ENCODE measurements at places on chromosomes 16 and 17. TPM values are rescaled to one million over a fixed set of nuclear protein-coding genes. Genes with fewer than 3 reads are reported as not detected.

Gene CCL7
- not detected for total RNA-seq

DNA sequence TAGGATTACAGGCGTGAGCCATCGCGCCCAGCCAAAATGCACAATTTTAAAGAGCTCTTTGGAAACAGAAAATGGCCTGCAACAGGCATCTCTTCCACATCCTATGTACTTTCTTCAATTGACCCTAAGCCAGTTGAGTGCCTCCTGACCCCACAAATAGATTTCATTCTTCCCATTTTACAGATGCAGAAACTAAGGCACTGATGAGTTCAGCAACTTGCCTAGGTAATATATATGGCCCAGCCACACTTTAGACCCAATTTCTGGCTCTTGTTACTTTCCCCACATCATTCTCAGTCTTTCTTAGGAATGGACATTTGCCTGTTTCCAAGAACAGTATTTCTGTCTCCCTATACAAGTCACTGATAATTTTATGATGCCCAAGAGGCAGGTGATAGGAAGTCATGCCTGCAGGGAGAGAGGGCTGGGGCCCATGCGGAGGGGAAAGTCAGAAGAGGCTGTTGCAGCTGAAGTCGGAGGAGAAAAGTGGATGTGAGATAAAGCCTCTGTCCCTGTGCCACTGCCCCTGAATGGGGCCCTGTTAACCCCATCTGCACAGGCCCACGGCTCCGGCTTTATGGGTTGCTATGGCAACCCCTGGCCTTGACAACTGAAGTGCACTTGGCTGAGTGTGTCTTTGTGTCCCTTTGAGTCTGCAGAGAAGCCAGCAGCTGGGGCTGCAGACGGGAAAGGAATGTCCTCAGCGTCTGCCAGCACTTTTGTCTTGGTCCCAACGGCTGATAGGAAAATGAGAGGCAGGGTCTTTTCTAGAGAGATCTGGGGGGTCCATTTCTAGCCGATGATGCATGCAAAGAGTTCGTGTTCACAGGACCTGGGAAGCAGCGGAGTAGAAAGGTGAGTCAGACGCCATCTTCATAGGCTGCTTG is 45.9 kb downstream of the ABAT start:
- DNase-seq: peak; percentile 73

DNA sequence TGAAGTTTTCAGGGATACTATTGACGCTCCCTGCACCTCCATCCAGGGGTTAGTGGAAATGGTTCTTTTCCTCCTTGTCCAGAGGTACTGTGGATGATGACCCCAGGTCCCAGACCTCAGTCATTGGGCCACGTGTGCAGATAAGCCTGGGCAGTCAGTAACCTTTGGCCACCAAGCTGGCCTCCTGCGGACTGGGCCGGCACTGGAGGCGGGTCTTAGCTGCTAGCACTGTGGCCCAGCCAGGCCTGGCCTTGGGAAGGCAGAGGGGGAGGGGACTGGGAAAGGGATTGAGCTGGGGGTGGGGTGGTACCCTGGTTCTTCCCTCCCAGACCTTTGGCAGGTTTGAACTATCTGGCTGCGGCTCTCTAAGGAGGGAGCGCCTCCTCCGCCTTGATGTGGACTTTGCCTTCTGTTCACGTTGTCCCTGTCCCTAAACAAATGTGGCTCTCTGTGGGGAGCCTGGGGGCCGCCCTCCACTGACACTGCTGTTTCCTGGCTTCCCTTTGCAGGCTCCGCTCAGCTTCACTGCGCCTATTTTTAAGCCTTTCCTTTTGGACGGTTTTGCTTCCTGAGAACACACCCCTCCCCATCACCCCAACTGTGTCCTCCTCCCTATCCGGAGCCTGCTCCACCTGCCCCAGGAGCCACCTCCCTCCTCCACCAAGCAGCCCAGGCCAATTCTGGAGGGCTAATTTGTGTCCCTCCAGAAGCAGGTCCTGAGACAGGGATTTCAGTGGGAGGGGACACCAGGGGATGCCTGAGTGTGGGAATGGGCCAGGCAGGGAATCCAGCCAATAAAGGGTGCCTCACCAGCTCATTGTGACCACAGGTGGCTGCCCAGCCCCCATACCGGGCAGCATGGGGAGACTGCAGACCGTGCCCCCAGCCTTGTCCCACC is 251.9 kb downstream of the SEC14L1 start:
- no peak for DNase-seq

- peak; percentile 91 for DNase-seq
These were observed 3.7 kb upstream of the CNP start for GRCh38 chr17:41962768-41963434.

DNA sequence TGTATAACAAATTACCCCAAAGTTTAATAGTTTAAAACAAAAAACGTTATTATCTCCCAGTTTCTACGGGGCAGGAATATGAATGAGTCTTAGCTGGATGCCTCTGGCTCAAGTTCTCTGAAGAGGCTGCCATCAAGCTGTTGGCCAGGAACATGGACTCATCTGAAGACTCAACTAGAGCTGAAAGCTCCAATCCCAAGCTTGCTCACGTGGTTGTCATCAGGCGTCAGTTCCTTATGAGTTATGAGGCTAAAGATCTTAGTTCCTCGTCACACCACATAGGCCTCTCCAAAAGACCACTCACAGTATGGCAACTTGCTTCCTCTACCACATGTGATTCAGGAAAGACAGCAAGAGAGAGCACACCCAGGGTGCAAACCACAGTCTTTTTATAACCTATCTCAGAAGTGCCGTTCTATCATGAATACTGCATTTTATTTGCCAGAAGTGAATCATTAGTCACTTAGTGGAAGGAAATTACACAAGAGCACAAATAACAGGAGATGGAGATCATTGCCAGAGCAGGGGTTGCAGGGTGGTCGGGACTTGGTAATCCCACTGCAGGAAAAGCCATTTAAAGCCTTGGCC is 48.7 kb upstream of the NLK start:
- DNase-seq: no peak

GRCh38 chr17:10518271-10519037 is at the start of gene MYH1:
Gene MYH1, minus strand, starts transcription at chr17:10518542. Its CDS starts 1,900 bp downstream, at chr17:10516642.
- no peak for DNase-seq

GRCh38 chr16:86222547-86222946 is 287.8 kb upstream of the FOXF1 start:
- DNase-seq: no peak

DNA sequence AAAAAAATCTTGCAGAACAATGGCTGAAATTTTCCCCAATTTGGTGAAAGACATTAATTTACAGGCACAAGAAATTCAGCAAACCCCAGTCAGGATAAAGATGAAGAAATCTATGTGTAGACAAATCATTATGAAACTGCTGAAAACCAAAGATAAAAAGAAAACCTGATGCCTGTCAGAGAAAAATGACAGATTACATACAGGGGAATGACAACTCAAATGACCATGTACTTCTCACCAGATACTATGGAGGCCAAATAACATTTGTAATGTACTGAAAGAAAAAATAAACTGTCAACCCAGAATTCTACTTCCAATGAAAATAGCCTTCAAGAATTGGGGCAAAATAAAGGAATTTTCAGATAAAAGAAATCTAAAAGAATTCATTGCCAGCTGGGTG is 7.2 kb upstream of the XAF1 start:
- DNase-seq: no peak

- DNase-seq: no peak
These were observed 23.6 kb downstream of the SEZ6 start for GRCh38 chr17:28982131-28982793.

- DNase-seq: no peak
These were observed 105.0 kb upstream of the MON1B start for GRCh38 chr16:77085981-77086380.

DNA sequence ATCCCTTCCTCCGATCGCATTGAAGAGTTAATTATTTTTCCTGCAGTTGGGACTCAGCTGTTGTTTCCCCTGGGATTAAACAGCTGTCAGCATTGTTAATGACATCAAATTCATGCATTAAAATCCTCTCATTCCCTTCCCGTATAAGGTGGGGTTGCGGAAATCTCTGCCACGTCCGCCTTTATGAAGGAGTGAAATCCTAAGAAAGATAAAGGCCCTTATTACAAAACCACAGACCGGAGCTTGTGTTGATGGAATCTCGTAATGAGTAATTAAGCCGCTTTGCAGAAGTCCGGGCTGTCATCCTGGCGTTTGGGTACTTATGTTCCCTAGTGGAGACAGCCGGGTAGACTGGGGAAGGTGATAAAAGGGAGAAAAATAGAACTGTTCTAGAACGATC is 627.6 kb downstream of the MAF start:
- no peak for DNase-seq

- DNase-seq: no peak
These were observed 437.0 kb upstream of the ASIC2 start for GRCh38 chr17:33730131-33730530.

Gene CCL5
- total RNA-seq: not detected

Data from neural crest cell (in vitro differentiated cells).